ENCODE measurements at places on chromosomes 5 and 9.
A peak's percentile ranks its signal among the peaks of the same experiment; 100 is the strongest.

DNA sequence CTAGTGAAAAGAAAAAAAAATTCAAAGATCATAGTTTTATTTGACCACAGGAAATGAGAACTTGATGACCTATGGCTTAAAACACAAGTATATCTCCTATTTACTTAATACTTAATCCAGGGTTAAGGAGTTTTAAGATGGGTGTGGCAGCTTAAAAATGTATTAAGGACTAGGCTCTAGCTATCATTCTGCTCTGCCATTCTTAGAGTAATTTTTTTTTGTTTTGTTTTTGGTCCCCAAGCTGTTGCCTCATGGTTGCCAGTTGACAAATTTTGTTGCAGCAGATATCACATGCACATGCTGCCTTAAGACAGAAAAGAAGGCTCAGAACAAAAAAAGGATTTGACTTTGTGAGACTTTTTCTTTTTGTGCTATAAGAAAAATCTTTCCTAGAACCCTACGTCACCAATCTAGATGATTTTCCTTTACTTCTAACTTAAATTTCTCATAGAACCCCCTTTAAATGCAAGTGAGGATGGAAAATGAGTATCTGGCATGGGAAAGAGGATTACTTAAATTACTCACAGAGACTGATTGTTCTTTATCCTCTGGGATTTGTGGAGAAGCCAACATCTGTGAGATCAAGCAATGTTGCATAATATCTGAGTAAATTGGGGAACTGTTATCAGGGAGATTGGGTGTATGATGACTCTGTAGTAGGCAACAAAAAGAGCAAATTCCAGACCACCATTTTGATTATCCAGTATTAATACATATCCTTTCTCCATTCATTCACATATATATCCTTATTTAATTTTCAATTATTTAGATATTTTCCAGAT lies 364.7 kb upstream of the CD180 start:
- DNase-seq = no peak

DNA sequence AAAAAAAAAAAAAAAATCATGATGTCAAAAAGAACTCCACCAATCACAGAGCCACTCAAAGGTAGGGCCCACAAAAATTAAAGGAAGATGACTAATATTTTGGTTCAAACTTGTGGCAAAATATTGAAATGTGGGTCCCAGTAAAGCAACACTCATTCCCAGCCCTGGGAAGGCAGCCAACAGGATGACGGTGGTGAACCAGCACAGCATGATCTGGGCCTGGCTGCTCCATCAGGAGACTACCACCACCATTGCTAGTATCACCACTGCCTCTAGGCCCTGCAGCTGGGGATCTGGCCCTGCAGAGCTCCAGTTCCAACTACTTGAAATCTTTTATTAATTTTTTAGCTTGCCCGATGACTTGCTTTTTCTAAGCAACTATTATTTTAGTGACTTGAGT lies 206.8 kb upstream of the ITGA1 start:
- DNase-seq = peak; percentile 78

GRCh38 chr5:62779010-62779422 lies 200.4 kb downstream of the LRRC70 start:
- peak; percentile 42 for DNase-seq

DNA sequence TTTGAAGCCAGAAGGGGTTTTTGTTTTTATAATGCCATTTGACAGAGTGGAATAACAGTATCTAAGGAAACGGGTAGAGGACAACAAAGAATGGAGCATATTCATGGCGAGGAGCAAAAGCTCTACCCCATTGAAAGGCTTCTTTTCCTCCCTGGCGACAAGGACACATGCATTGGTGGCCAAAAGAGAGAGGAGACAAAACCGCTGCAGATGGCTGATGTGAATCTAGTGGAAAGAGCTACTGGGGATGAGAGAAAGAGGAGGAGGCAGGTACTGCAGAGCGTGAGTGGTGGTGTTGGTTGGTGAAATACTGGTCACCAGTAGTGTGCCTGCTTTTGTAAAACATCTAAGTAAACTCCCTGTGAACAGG lies 491 bp downstream of the APC start:
- DNase-seq = no peak
